ENCODE measurements at places on chromosomes 13 and 19.

DNA sequence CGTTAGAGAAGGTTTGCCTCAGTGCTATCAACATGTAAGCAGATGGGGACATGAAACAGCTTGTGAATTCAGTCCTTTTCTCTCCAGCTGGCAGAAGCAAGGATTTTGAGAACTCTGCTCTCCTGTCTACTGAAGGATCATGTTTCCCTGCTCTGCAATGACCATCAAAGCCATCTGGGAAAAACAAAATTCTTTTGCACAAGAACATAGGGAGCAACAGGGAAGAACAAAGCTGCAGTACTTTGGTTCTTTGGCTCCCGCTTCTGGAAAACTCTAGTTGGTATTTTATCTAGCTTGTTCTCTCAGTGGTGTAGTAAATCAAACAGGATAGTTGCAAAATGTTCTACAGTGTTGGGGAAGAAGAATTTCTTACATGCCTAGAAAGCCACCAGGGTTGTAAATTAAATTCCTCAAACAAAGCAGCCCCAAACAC lies 270.4 kb downstream of the ENOX1 start:
- no peak for DNase-seq

DNA sequence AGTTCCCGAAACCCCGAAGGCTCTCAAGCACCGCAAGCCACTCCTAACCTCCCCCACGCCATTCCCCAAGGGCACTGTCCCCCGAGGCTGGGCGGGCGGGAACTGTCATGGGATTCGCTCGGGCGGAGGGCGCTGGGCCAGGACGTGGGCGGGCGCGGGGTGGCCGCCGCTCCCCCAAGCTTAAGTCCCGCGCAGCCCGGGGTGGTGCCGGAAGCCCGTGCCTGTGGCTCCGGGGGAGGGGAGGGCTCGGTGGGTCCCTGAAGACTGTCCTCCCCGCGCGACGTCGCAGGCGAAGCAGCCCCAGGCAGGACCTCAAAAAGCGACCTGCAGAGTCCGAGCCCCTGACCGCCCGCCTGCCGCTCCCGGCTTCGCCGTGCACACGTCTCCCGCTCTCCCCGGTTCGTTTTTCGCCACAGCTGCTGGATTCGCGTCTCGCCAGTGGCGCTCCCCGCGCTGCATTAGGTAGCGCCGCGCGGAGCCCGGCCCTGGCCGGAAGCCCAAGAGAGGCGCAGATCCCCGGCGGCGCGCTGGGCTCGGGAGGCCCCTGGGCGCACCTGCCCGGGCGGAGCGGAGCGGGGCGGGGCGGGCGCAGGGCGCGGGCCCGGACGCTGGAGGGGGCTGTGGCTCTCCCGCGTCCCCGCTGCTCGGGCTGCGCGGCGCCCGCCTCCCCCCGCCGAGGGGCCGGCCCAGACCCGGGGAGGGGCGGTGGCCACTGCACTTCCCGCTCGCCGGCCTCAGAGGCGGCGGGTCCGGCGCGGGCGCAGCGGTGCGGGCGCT lies at the start of gene FARP1:
TSS of gene FARP1 (plus strand) at position 715 of the 777 bp plus-strand sequence. CDS start 70,149 bp downstream, outside the sequence.
- DNase-seq: peak; percentile 73

GRCh38 chr19:18049385-18049784 lies 37.3 kb downstream of the IL12RB1 start:
- DNase-seq: no peak

DNA sequence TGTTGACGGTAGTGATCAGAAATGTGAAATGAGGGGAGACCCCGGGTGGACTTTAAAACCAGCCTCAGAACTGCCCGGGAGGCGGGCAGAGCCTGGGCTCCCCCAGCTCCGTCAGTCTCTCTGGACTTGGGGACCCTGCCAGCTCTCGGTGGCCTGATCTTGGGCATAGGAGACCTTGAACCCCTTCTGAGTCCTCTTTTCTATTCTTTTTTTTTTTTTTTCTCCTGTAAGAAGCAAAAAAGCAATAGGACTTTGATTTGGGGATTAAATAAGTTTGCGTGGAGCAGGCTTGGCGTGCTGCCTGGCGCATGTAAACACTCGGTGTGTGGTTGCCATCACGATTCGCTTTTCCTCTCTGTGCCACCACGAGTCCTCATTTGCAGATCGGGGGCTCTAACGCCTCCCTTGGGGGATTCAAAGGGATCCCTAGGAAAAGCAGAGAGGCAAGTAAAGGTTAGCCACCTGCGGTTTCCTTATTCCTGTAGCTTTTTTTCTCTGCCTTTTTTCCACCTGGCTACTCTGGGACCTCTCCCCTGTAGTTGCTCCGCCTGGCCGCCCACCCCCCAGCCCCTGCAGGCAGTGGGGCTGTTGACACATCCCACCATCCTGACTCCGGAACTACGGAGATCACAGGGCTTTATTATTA lies 1.3 kb downstream of the SAFB start:
- DNase-seq: no peak

DNA sequence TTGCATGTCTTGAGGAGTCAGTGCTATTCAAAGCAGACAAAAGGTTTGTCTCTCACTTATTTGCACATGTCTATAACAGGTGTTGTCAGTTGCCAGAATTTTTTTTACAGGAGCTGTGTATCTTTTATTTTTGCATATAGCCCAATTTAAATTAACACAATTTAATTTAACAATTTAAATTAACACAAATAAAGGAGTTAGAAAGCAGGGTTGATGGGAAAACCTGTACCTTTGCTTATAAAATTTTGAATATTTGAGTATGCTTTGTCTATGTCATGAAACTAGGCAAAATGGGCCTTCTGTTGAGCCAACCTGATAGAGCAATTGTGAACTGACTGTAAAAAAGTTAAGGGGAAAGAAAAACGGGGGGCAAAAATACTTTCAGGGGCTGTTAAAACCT lies 78.0 kb downstream of the MAP4K1 start:
- DNase-seq: no peak

DNA sequence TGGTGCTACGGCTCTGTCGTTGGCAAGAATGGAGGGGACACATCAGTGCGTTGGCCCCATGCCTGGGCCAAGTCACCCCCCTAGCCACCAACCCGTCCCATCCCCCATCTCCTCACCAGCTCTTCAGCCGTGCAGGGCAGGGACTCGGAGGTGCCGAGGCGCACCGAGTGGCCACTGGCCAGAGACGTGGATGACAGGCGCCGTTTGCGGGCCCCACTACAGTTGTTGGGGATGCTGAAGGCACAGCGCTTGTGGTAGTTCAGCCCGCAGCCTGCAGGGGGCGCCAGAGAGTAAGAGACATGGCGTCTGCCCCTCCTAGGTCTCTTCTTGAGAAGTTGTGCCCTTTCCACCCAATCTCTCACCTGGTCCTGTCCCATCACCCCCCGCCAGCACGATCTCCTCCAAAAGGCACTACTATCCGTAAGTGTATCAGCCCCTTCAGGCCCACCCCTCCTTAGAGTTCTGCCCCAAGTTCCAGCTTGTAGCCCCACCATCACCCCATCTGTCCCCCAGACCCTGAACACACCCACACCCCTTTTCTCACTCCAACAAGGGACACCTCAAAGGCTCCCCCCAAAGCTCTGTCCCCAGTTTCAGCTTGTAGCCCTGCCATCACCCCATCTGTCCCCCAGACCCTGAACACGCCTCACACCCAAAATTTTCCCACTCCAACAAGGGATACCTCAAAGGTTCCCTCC lies 12.4 kb downstream of the PRKD2 start:
- peak; percentile 92 for DNase-seq

GRCh38 chr13:99199541-99200431 lies 868 bp upstream of the UBAC2 start:
- DNase-seq: no peak

DNA sequence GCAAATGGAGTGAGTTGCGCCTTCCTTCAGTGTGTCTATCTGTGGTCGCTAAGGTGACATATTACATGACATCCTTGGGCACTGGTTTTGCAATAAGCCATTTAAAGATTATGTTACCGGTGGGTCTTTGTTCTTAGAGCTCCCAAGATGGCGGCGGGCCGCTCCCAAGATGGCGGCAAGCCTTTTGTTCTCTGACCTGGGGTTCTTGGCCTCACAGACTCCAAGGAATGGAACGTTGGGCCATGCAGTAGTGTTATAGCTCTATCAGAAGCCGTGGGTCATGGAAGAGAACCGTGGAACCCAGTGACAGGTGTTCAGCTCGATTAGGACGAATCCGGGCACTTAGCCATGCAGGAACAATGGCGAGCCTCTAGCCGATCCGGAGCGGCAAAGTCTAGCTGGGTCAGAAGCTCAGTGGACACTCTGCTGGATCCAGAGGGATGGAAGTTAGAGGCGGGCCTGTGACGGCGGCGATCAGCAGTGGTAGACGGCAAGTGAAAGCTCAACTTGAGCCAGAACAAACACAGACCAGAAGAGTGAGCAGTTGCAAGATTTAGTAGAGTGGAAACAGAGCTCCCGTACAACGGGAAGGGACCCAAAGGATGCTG lies 188.6 kb downstream of the TEX29 start:
- DNase-seq: no peak

DNA sequence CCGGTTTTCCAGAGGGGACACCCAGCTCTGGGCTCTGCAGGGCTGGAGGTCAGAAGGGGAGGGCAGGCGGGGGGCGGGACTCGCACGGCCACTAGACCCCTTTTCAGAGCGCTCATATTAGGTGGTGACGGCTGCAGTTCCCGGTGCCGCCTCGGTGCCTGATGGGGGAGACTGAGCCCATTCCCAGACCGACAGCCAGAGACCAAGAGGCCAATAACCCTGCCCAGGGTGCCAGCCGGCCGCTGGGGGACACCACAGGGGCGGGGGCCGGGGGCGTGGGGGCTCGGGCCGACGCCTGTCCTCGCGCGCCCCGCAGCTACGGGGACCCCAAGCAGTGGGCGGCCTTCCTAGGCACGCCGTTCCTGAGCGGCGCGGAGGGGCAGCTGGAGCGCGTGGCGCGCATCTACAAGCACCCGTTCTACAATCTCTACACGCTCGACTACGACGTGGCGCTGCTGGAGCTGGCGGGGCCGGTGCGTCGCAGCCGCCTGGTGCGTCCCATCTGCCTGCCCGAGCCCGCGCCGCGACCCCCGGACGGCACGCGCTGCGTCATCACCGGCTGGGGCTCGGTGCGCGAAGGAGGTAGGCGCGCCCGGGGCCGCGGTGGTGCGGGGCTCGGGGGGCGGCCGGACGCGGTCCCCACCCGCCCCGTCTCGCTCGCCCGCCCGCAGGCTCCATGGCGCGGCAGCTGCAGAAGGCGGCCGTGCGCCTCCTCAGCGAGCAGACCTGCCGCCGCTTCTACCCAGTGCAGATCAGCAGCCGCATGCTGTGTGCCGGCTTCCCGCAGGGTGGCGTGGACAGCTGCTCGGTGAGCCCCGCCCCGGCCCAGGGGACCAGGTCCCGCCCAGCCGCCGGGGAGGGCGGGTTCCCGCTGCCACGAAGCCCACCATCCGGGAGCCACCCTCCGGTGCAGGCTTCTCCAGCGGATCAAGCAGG lies 2.4 kb downstream of the TIMM13 start:
- no peak for DNase-seq

GRCh38 chr13:112267660-112268059 lies 108.5 kb upstream of the SPACA7 start:
- DNase-seq: no peak

- DNase-seq: peak; percentile 17
Measured at GRCh38 chr13:97030705-97031452, 36.6 kb upstream of the OXGR1 start.

- DNase-seq: peak; percentile 34
Measured at GRCh38 chr13:33757713-33758112, 60.2 kb upstream of the RFC3 start.

GRCh38 chr19:38796154-38796553 lies 7.2 kb downstream of the LGALS7B start:
- no peak for DNase-seq

- DNase-seq: no peak
Measured at GRCh38 chr13:93217721-93218261, 8.8 kb upstream of the GPC6 start.

GRCh38 chr19:19551853-19552192 lies 13.8 kb downstream of the CILP2 start:
- no peak for DNase-seq

DNA sequence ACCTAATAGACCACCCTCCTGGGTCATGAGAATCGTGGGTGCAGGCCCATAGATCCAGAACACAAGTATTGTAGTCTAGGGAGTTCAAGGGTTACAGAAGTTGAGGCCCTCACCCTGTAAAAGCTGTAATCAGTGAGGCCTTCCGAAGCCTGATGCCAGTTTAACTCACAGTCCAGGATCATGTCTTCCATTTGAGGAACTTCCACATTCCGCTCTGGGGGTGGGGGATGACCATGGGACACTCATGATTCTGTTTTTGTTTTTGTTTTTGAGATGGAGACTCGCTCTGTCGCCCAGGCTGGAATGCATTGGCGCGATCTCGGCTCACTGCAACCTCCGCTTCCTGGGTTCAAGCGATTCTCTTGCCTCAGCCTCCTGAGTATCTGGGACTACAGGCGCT lies 1.7 kb upstream of the RASIP1 start:
- DNase-seq: no peak

DNA sequence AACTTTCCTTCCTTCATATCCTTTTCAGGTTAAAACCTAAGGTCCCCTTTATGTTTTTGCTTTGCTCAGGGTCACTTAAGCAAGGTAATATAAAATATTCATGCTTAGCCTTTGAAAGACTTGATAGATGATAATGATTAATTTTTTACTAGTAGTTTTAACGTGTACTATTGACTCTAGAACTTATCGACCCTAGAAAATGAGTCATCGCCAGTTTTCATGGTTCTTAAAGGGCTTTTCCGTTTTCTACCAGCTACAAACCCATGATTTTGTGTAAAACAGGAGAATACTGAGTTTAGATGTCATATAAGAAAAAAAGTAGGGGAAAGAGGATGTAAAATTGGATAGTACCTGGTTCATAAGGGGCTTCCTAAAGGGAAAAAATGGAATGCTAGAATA lies 75.7 kb downstream of the DHRS12 start:
- DNase-seq: no peak

- DNase-seq: no peak
Measured at GRCh38 chr13:29688193-29688592, 92.7 kb upstream of the SLC7A1 start.

GRCh38 chr13:106941779-106942178 lies 373.8 kb upstream of the ARGLU1 start:
- no peak for DNase-seq

GRCh38 chr19:38463365-38463764 lies 29.9 kb downstream of the RYR1 start:
- no peak for DNase-seq

DNA sequence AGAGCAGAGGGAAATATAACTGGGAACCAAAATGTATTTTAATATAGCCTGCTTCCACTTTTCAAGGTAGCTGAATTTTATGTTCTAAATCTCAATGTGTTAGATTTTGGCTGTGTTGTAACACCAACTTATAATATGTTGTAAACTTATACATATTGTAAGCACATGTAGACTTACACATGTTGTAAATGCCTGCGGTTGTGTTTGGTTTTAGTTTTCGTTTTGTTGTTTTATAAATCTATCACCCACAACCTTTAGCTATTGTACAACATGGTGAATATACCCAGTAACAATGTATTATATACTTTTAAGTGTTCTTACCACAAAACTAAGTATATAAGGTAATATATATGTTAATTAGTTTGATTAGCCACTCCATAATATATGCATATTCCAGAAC lies 15.6 kb downstream of the KCTD4 start:
- DNase-seq: no peak
